ENCODE measurements at places on chromosomes 5 and 9. TPM values are rescaled to one million over a fixed set of nuclear protein-coding genes. Genes with fewer than 3 reads are reported as not detected.

Gene PCDHB4
- 0.08 TPM for polyA plus RNA-seq

Gene GGTA1
- polyA plus RNA-seq = not detected

Gene PCDHGB4
- polyA plus RNA-seq = 15.5 TPM

- peak; percentile 34 for DNase-seq
These were observed 10.3 kb upstream of the NME5 start for GRCh38 chr5:138149530-138149929.

DNA sequence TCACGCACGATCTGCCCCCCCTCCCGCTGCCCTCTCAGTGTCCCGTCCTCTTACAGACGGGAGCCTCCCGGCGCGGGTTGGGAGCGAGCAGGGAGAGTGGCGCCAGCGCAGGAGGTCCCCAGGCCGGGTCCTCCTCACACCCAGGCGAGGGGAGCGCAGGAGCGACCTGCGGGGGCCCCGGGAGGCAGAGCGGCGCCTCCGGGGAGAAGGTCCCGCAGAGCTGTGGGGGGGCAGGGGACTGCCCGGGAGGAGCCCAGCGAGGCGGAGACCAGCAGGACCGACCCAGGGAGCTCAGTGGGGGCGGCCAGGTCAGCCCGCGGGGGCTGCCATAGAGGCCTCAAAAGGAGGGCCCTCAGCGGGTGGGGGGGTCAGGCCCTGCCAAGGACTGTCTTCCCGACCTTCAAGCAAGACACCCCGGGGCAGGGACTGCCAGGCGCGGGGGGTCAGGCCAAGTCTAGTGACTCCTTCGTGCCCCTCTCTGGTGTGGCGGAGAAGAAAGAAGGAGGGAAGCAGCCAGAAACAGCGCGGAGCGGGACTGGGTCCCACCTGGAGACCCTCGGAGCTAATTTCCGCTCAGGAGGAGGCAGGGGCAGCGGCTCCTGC is 123.3 kb upstream of the ERCC6L2 start:
- DNase-seq = no peak

DNA sequence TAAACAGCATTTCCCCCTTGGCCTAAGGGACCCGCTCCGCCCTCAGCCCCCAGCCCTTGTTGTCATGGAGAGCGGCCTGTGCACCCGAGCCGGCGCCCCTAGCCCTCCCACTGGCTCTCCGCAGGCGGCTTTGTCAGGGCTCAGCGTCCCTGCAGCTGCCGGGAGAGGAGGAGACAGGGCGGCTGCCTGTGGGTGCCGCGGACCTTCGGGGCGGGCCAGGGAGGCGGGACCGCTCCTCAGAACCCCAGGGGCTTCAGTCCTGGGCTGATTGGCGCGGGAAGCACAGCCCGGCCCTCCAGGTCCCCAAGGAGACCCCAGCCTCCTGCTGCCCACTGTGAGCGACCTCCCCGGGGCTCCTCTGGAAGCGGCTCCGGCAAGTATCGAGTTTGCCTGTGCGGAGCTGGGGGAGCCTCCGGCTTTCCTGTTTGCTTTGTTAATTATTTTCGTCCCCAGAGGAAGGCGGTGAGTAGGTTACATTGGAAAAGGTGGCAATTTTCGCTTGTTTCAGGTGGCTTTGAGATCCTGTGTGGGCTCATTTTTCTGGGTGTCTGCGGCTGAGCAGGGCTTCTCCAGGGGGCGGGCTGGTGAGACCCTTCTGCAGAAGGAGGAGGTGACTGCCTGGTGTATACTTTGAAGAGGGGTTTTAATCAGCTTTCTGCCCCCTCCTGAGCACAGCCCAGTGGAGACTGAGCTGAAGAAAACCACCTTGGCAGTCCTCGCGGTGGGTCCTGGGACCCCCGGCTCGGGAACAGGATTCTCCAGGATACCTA is at the start of gene FGD3:
Gene FGD3, plus strand, starts transcription at position 256 of the 770 bp plus-strand sequence. CDS start 28,734 bp downstream, outside the sequence.
- DNase-seq = peak; percentile 32
